ENCODE measurements at places on chromosomes 16 and 17.

DNA sequence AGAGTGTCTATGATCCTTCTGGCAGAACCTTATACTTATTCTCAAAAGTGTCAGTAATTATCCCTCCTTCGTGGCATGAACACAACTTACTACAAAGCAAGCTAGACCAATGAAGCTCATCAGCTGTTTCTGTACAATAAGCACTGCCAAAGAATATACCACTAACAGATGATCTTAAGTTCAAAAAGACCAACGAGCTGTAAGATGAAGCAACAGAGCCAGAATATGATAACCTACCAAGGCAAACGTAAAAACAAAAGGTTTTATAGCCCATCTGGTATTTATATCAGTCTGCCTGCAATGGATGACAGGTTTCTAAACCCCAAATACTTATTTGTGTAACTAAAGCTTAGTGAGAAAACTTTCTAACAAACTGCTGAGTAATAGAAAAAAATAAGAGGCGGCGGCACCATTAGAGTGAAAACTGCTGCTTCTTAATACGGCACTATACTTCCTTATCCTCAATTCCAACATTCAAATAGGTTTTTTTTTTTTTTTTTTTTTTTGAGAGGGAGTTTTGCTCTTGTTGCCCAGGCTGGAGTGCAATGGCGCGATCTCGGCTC lies 22.1 kb downstream of the NME2 start:
- DNase-seq = no peak

GRCh38 chr16:55499951-55500529 lies 8.8 kb upstream of the LPCAT2 start:
- no peak for DNase-seq

DNA sequence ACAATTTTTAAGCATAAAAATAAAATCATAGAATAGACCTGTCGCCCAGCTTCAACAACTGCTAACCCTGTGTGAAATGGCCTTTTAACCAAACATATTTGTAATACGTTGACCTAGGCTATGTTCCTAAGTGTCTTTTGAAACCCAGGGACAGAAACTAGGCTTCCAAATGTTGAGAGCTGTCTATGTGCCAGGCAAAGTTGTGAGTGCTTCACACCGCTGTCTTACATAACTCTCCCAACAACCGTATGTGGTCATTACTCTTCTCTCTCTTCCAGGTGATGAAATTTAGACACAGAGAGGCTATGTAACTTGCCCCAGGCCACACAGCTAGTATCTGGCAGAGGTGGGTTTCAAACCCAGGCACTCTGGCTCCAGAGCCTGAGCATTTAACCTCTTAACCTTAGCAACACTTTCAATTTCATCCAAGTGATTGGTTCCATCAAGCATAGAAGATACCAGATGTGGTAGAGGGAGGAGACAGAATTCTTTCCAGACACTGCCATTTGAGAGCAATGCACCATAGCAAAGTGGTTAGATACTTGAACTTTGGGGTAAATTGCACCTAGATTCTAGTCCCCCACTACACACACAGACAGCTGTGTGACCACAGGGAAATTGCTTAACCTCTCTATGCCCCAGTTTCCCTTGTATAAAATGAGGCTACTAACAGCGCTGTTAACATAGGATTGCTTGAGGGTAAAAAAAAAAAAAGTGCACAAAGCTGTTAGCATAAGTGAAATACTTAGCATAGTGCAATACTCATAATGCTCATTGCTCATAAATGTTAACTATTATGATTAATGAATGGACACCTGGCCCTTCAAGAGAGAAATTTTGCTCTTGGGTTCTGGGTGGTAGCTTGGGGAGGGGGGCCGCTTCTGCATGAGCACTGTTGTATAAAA lies 160.6 kb downstream of the IRX3 start:
- no peak for DNase-seq

DNA sequence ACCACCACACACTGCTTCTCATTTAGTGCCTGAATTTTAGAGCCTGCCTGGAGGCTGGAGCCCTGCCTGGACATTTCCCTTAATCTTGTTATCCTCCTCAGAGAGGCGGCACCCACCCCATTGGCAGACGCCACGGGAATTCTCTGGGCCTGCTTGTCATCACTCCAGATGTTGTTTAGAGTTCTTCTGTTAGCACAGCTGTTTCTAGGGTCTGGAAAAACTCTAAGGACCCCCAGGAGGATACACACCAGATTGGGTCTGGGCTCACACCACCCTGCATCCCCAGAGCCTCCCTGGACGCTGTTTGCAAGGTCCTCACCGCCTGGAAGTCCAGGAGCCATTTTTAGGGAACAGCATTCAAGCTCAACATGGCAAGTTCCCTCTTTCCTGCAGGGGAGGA lies 565 bp upstream of the XAF1 start:
- DNase-seq = no peak

DNA sequence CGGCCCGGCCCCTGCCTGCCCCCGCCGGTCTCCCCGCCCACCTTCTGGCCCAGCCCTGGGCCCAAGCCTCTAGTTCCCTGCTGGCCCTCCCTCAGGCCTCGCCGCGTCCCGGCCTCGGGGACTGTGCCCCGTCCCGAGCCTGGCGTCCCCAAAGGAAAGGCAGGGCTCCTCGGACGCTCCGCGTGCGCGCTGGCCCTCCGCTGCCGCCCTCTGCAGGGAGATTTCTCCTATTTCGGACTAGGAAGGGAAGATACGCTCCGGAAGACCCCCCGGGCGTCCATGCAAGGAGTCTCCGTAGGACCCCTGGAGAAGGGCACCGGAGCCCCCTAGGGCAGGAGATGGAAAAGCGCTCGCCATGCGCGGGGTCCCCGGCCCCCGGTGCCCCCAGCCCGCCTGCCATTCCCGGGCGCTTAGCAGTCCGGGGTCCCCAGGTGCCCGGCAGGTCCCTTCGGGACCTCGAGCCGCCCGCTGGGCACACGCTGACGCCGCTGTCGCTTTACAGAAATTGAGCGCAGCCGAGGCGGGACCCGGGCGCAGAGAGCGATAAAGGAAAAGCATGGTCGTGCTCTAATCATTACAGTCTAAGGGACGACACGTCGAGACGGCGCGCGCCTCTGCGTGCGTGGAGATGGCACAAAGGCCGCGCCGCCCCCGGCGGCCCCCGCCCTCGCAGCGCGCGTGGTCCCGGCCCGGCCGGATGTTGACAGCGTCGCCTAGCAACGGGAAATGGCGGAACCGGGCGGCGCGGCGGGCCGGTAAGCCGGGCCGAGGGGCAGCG lies at the start of gene CCDC40:
Gene CCDC40, plus strand, starts transcription at position 706 of the 778 bp plus-strand sequence. Its CDS starts 21 bp downstream, at position 727.
- peak; percentile 45 for DNase-seq

GRCh38 chr16:73063854-73064211 lies 15.9 kb upstream of the ZFHX3 start:
- no peak for DNase-seq

GRCh38 chr16:84521497-84521770 lies 17.0 kb upstream of the MEAK7 start:
- no peak for DNase-seq

- DNase-seq = no peak
These were observed 104.7 kb upstream of the TMEM132E start for GRCh38 chr17:34474706-34475105.

GRCh38 chr16:19003935-19004334 lies 20.2 kb downstream of the TMC7 start:
- no peak for DNase-seq

DNA sequence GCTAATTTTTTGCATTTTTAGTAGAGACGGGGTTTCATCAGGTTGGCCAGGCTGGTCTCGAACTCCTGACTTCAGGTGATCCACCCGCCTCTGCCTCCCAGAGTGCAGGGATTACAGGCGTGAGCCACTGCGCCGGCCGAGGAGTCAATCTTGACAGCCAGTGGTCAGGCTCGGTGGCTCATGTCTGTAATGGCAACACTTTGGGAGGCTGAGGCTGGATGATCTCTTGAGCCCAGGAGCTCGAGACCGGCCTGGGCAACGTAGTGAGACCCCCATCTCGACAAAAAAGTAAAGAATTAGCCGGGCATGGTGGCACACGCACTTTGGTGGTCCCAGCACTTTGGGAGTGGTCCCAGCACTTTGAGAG lies 608 bp upstream of the PGS1 start:
- no peak for DNase-seq

GRCh38 chr17:79633154-79633553 lies 22.3 kb upstream of the RBFOX3 start:
- no peak for DNase-seq

GRCh38 chr17:80152081-80152702 lies 5.3 kb upstream of the EIF4A3 start:
- DNase-seq = no peak

DNA sequence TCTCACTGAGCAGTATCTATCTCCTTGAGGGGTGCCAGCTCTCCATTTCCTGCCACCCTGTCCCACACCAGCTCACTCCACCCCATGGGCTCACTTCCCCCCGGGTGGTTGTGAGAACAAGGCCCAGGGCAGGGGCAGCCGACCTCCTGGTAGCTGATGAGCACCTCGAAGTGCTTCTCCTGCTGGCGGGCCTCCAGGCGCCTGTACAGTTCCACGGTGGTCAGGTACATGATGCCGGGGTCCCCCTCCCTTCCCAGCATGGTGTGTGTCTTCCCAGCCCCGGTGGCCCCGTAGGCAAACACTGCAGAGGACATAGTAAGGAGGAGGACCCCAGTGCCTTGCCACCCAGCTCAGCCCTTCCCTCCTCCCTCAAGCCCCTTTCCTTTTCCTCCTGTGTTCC lies 12.5 kb downstream of the KIF18B start:
- DNase-seq = no peak

DNA sequence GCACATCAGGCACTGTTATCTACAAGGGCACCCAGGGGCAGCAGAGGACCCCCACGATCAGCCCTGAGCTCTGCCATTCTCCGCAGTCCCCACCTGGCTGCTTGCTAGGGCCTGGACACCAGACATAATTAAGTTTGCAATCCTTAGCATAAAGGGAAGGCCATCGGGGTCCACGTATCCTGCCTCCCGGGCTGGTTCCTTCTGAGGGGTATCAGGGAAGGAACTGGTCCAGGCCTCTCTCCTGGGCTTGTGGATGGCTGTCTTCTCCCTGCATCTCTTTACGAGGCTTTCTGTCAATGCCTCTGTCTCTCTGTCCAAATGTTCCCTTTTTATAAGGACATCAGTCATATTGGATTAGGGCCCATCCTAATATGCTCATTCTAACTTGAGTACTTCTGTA lies 77.8 kb downstream of the CYLD start:
- no peak for DNase-seq

- no peak for DNase-seq
These were observed 97.3 kb downstream of the ZFHX3 start for GRCh38 chr16:72950669-72951068.

DNA sequence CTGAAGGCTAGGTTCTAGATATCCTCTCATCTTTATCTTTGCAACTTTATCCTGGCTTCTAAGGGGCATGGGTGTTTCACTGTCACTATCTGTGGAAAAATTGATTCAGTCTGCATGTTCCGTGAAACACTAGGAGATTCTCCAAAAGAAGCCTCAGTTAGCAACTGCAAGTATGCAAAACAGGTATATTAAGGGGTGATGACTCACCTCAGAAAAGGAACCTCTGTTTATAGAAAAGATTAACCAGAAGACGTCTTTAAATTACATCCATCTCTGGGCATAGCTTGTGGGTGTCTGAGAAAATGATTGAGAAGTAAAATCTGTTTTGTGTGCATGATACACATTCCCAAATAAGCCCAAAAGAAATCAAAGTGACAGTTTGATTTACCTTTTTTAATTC lies 353.8 kb upstream of the HSBP1 start:
- DNase-seq = no peak

DNA sequence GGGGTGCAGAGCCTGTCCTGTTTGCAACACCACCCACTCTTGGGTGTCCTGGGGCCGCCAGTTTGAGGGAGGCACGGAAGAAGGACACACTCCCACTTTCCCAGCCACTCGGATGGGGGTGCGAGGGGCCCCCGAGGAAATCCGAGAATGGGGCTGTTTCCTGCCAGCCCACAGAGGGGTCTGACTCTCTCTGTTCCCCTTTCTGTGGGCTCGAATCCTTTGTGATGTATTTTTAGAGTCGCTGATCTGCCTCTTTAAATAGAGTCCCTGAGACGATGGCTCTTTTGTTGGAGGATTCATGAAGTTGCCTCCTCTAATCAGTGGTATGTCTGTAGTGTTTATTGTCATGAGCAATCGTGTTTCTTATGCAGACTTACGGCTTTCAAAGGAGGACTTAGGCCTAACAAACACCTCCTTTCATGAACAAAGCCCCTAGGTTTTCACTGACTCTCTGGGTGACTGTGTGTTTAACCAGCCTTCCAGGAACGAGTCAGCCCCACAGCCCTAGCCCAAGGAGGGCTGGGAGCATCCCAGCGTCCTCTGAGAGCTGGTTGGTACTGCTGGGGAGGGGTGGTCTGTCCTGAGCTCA lies 29.1 kb downstream of the CIBAR2 start:
- DNase-seq = no peak

All from thoracic aorta (tissue), 2 donors.